SK-N-SH treated with all-trans-retinoic acid at 6 μM for 48 hours (cell line): ENCODE measurements at places on chromosomes 5 and 9.

GRCh38 chr5:1783216-1783554 is 16.5 kb downstream of the MRPL36 start:
- no peak for ATAC-seq

DNA sequence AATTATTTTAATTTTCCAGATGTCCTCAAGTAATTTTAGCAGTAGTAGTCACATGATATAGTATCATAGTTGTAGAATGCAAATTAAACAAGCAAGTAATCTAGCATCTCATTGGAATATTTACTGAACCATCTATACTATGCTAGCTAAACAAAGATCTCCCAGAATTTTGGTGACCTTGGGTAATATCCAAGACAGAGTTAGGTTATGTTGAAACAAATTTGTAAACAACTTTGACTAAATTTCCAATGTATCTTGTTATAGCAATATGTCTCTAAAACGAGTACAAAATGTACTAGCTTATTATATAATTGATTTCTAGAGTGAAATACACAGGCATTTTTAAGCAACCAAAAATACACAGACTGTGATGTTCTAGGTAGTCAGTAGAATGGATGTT is 41.5 kb downstream of the VCAN start:
- ATAC-seq = no peak

GRCh38 chr5:38808666-38809343 is 37.0 kb upstream of the OSMR start:
- ATAC-seq = no peak

DNA sequence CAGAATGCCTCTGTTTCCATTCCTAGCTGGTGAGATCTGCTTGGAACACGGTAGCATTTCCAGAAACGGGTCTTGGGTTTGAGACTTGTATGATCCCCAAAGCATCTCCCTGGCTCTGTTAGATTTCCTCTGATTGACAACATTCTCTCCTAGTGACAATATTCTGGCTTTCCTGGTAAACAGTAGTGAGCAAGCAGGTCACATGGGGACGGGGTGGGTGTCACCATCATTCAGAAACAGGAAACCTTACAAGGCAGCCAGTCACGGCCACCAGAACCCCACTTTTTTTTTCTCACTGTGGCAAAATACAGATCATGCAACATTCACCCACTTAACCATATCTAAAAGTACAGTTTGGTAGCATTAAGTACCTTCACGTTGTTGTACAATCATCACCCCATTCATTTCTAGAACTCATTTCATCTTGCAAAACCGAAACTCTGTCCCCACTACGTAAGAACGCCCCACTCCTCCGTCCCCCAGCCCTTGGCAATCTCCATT is 90.1 kb upstream of the LMX1B start:
- no peak for ATAC-seq

- no peak for ATAC-seq
These were observed 49.7 kb downstream of the MYO10 start for GRCh38 chr5:16886366-16886736.

DNA sequence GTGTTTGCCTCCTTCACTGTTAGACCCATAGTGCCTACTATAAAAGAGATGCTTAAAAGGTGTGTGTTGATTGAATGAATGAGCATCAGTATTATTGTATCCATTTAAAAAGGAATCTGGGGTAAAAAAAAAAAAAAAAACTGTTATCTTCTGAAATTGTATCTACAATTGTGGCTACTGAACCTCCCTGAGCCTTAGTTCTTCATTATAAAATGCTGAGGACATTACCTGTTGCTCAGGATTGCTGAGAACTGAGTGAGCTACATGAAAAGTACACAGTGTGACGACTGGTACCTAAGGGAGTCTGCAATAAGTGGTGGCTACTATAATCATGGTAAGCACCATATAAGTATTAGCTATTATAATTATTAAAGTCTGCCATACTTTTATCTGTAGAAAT is 270.7 kb downstream of the NR3C1 start:
- ATAC-seq = no peak

- no peak for ATAC-seq
These were observed 18.5 kb upstream of the TCERG1 start for GRCh38 chr5:146428658-146429057.

GRCh38 chr9:99134893-99135341 is 30.0 kb downstream of the TGFBR1 start:
- peak; percentile 87 for ATAC-seq

GRCh38 chr9:31347082-31347617 is 1037.3 kb upstream of the ACO1 start:
- peak; percentile 54; the same call in 2 of the 3 replicates for ATAC-seq

- no peak for ATAC-seq
These were observed 893.2 kb downstream of the DTWD2 start for GRCh38 chr5:118095115-118095514.

GRCh38 chr5:79687889-79688288 is 1.7 kb upstream of the CMYA5 start:
- no peak for ATAC-seq

- no peak for ATAC-seq
These were observed 311.4 kb upstream of the MSX2 start for GRCh38 chr5:174412941-174413340.

DNA sequence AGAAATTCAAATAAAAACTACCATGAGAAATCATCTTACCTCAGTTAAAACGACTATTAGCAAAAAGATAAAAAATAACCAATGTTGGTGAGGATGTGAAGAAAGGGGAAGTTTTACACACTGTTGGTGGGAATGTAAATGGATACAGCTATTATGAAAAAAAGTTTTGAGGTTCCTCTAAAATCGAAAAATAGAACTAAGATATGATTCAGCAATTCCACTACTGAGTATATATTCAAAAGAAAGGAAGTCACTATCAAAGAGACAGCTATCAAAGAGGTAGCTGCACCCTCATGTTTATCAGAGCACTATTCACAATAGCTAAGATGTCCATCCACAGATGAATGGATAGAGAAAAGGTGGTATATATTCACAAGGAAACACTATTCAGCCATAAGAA is 1888.4 kb downstream of the MAT2B start:
- ATAC-seq = no peak

- no peak for ATAC-seq
These were observed 12.2 kb downstream of the EGFL7 start for GRCh38 chr9:136674786-136675349.

- ATAC-seq = no peak
These were observed 2.3 kb downstream of the TBCA start for GRCh38 chr5:77773734-77774280.

DNA sequence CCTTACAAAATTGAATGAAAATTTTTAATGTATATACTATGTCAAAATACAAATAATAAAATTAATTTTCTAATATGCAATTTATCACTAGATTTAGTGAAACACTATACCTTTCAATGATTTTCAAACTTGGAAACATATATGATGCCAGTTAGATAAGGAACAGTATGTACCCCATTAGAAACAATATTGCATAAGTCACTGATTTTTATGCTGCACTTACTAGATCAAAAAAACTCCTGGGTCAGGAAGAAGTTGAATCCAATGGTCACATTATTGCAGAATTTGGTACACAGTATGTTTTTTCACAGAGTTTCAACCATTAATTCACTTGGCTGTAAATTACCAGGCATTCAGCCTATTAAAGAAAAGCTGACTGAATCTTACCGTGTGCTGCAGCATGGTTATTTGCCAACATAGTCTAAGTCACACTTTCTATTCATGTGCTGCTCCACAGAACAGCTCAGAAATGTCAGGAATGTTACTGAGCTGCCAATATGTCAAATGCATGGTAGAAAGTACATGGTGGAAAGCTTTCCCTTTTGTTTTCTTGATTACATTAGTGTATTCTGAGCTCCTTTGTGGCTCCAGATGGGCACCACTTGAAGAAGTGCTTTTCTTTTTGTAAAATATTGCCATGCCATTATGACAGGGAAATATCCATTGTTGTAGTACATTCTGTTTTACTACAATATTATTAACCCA is 9.9 kb upstream of the PRR16 start:
- ATAC-seq = peak; percentile 96

- ATAC-seq = no peak
These were observed 24.3 kb upstream of the PITX1 start for GRCh38 chr5:135058331-135058732.

GRCh38 chr5:28512648-28513047 is 1474.3 kb upstream of the CDH9 start:
- ATAC-seq = no peak

DNA sequence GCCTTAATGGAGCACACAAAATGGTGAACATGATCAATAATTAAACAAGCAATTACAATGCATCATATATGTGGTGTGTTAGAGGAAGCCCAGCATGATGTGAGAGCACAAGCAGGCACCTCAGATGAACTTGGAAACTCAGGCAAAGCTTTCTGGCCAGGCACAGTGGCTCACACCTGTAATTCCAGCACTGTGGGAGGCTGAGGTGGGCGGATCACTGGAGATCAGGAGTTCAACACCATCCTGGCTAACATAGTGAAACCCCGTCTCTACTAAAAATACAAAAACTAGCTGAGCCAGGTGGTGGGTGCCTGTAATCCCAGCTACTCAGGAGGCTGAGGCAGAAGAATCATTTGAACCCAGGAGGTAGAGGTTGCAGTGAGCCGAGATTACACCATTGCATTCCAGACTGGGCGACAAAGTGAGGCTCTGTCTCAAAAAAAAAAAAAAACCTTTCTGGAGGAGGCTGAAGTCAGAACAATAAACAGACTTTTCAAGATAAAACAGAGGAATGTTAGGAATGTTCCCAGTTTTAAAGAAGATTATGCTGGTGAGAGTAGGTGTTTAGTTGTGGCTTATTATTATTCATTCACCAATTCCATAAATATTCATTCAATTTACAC is 159.4 kb downstream of the CEMIP2 start:
- ATAC-seq = no peak

DNA sequence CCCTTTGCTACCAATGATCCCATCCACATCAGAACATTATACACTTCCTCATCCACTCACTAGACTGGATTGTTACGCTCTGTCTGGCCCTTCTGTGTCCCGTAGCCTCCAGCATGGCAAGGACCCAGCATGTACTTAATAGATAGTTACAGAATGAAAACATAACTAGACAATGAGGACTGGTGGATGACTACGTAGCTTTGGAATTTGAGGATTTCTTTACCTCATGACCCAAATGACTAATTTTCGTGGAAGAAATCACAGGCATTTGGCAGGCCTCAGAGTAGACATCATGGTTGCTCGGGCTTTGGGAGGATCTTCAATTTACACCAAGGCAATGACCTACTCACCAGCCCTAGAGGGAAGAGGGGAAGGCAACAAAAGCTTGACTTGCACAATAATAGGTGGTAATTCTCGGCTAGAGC is 299.8 kb downstream of the TLE1 start:
- peak; percentile 98 for ATAC-seq

DNA sequence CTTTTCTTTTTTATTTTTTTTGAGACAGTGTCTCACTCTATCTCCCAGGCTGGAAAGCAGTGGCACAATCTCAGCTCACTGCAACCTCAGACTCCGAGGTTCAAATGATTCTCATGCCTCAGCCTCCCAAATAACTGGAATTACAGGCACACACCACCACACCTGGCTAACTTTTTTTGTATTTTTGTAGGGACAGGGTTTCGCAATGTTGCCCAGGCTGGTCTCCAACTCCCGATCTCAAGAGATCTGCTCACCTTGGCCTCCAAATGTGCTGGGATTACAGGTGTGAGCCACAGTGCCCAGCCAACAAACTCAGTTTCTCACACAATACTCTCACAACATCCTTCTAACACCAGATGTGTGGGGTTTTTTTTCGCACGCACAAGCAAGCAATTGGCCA is 22.1 kb downstream of the AFF4 start:
- ATAC-seq = no peak

GRCh38 chr5:3694819-3695218 is 99.2 kb downstream of the IRX1 start:
- no peak for ATAC-seq

DNA sequence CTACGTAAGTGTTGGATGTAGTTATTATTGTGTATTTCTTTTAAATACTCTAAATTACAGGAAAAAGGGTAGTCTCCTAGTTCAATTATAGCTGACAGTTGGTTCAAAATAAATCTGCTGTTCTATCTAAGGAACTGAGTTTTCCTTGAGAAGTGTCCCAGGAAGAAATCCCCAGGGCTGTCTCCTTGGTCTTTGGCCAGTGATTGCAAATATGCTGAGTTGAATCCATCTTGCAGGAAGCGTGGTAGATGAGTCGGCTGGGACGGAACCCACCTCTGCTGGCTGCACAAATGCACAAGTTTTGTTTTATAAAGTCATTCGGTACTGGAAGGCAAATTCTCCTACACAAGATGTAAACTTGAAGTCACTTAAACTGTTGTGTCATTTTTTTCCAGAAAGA is 30.2 kb upstream of the HOMER1 start:
- ATAC-seq = no peak

GRCh38 chr9:33465096-33465495 is 8.6 kb downstream of the NOL6 start:
- ATAC-seq = no peak

DNA sequence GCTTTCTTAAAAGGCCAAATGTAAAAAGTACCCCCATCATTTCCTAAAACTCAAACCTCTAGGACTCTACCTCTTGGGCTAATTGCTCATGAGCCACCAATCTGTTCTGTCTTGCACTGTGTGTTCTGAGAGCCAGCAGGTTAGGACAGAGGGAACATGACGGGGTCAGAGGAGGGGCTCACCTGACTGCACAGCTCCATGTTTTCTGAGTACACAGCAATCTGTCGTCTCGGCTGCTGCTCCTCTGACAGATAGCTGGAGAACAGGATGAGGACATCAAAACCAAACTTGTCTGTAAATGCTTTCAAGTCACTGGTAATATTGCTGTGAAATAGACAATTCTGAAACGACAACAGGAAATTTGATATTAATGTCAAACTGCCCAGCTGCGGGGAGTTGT is 50.9 kb upstream of the PCA3 start:
- no peak for ATAC-seq

GRCh38 chr5:112317866-112318265 is 101.2 kb downstream of the EPB41L4A start:
- no peak for ATAC-seq

DNA sequence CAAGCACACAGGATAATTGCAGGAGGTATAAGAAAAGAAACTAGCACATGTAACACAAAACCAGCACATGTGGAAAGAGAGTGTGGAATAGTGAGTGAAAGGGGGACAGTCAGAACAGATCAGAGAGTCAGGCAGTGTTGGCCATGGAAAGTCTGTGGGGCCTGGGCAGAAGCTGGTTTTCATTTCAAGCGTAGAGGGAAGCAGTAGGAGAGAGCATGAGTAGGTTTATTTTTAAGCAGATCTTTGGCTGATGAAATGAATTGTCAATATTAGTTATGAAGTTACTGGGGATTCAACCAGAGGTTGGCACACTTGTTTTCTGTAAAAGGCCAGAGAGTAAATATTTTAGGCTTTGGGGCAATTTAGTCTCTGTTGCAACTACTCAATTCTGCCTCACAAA is 283.1 kb downstream of the SMARCA2 start:
- no peak for ATAC-seq
